Kidney glomerular epithelial cell (primary cell): ENCODE measurements at places on chromosomes 2 and 18.

DNA sequence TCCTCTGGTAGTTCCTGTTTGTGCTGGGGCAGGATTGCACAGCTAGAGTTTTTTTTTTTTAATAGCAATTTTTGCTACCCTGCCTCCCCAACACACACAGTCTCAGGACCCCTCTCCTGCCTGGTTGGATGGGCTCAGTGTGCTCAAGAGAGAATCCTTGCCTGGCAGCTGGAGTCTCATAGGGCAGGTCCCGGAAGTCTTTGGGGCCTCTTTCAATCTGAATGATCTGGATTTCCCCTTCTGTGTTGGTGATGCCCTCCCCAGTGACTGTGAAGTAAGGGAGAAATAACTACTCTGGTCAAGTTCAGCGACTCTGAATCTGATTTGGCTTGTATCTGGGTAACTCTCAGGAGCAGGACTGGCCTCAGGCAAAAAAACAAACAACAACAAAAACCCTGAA lies 220.6 kb upstream of the LRRTM1 start:
- DNase-seq = no peak

DNA sequence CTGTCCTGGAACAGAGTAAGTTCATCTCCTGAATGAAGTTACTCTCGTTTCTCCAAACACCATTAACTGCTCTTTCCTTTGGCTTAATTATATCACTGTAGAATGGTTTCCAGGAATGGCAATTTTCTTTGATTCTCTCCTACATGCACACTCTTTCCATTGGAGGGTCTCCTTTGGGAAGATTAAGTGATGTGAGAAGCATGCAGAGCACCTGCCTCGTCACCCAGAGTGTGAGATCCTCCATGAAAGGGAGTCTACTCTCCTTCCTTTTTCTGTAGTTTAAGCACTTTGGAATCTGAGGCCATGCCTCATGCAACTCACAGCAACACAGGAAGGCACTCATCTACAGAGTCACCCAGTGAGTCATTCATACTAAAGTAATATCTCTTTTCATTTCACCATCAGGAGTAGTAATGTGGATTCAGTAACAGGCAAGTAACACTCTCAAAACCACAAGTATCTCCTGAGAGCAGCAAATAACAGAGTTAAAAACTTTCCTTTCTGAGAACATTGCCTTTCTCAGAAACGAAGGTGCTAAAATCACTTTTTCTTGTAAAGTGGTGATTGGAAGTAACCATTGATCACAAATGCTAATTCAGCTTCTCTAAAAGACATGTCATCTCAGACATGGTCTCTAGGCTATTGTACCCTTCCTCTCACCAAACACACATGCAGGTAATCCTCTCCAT lies 52.8 kb upstream of the IL1RL1 start:
- peak; percentile 90 for DNase-seq

DNA sequence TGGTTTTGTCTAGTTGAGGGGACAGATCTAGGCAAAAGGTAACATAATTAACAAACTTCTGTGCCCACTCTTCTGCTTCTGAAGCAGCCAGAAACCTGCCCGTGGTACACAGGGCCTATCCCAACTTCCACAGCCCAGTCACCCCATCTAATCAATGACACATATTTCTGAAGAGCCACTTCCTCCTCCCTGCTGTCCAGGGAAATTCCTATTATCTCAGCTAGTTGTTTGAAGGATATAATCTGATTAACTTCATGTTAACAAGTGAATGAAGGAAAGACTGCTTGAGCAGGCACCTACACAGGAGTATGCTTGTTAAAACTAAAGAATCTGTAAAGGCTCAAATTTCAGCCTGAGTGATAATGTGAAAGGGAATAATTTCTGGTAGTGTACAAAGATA lies 61.4 kb downstream of the CCDC148 start:
- DNase-seq = peak; percentile 69

GRCh38 chr2:79370976-79371538 lies 141.8 kb upstream of the CTNNA2 start:
- DNase-seq = no peak

DNA sequence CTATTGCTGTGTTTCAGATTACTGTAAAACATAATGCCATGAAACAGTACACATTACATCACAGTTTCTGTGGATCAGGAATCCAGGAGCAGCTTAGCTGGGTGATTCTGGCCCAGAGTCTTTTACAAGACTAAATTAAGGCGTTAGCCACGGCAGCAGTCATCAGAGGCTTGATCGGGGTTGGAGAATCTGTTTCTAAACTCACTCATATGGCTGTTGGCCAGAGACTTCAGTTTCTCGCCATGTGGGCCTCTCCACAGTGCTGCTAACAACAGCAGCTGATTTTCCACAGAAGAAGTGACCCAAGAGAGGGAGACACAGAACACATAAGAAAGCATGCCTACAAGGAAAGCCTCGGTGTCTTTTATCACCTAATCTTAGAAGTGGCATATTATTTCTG lies 89.2 kb upstream of the MYO3B start:
- DNase-seq = no peak

- no peak for DNase-seq
These were observed 162.7 kb downstream of the FSHR start for GRCh38 chr2:48991415-48992131.

- DNase-seq = no peak
These were observed 841.6 kb downstream of the TRIB2 start for GRCh38 chr2:13558368-13558767.

DNA sequence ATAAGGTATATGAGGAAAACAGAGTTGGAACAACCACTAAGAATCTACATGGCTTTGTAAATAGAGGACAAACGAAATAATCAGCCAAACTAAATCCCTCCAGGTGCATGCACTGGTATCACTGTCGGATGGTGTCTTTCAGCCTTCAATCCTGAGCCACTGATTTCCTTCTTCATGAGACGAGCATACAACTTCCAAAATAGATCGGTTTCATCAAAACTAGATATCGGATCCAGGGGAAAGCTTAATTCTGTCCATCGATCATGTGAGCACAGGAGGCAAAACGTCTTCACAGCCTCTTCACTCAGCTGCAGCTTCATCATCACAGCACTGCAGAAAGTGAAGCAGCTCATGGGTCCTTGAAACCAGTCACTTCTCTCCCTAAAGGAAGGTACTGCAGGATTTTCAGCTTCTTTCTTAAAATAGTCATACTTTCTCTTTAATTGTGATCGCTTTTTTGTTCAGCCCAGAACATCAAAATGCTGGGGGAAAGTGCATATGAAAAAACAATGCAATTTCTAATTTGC lies 80.5 kb downstream of the DTNB start:
- DNase-seq = no peak

- no peak for DNase-seq
These were observed at the start of gene ST6GAL2 for GRCh38 chr2:106885971-106886915. Gene ST6GAL2 (minus strand): TSS chr2:106886167. CDS start chr2:106843977, 42,190 bp downstream.

DNA sequence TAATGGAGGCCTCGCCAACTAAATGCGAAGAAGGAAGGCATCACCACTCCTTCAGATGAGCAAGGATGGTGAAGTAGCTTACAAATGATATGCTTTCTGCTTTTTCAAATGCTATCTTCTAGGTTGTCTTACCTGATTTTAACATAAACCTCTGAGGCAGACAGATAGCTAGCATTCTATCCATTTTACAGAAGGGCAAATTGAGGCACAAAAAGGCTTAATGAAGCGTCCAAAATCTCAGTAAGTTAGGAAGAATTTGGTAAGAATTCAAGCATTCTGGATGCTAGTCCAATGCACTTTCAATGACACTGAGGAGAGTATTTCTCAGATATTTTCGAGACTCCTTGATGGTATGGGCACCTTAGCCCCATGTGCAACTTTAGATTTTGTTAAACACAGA lies 81.8 kb downstream of the LRP2 start:
- DNase-seq = no peak

DNA sequence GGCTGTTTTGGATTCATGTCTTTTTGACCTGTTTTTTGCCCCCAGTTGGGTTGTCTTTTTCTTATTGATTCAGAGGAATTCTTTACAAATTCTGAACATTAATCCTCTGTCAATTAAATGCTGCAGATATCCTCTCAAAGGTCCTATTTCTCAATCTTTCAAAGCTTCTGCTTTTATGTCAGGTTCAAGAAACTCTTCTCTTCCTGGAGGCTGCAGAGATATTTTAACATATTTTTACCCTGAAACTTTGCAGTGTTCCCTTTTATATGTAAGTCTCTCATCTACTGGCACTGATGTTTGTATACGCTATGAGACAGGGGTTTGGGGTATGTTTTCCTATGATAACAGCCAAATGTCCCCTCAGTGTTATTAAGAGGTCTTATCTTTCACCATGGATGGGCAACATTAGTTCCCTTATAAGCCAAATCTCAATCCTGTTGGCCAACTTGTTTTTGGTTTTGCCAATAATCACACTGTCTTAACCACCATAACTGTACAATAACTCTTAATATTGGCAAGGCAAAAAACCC lies 159.3 kb downstream of the HDAC4 start:
- DNase-seq = no peak

DNA sequence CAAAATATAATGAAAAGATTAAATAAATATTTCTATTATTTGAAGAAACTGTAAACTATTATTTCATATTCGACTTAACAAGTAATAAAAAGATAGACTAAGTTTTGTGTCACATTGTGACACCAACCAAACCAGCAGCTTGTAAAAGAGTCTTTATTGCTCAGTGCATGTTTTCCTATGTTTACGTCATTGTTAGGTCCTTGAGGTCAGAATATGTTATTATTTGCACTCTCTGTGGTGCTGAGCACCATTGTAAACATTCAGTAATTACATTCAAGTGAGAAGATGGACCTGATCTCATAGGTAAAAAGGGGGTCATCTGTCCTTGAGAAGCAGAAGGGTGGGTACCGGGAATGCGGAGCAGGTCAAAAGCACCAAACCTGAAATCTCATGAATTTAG lies 1999.1 kb upstream of the CELF4 start:
- no peak for DNase-seq

- no peak for DNase-seq
These were observed 103.7 kb downstream of the LPIN1 start for GRCh38 chr2:11850082-11850481.

DNA sequence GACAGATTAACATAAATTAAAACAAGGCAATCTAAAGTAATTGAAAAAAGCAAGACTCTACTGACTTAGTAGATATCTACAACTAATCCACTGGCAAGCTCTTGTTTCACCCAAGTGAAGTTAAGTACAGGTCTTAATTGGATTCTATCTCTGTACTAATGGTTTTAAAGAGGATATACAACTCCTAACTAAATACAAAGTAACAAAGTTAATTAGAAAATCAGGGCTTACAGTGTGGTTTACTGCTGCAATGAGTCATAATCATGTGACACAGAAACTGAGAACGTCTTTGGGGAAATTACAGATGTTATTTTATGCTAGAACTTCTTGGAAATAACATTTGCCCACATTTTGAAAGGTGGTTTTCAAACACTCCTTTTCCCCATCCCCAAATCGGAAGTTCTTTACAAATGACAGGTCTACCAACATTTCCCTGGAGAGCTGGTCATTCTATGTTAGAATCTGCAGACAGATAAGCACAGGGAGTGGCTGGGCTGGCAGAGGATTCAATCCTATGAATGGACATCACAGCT lies 245.3 kb downstream of the STK39 start:
- peak; percentile 9 for DNase-seq

DNA sequence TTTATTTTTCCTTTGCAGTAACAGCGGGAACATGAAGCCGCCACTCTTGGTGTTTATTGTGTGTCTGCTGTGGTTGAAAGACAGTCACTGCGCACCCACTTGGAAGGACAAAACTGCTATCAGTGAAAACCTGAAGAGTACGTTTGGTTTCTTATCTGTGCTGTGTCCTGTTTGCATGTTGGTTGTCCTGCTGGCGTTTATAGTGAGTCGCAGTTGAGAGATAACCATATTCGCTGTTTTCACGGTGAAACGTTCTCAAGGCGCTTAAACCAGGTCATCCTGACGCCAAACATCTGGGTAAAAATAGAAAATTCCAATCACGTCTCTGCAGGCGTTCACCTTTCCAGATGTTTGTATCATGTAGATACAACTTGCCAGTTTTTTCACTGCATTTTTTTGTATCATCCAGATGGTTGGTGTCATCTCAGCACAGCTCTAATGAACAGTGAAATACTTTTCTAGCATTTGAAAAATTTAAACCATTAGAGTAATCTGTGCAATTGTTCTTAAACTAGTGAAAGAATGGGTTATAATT lies 21.2 kb downstream of the CLUL1 start:
- DNase-seq = no peak

- DNase-seq = no peak
These were observed 74.1 kb downstream of the ACTR3 start for GRCh38 chr2:113963965-113964364.

DNA sequence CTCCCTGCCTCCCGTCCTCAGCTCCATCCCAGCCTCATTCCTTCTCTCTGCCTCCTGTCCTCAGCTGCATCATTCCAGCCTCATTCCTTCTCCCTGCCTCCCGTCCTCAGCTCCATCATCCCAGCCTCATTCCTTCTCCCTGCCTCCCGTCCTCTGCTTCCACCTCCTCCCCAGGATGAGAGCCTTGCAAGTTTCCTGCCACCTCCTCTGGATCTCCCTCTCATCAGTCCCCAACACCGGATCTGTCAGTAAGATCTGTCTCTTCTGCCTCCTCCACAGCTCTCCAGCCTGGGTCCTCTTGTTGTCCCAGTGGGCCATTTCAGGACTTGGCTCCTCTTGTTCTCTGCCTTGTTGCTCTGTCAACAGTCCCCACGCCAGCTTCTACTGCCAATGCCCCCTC lies 130.9 kb downstream of the NDUFA10 start:
- no peak for DNase-seq

- no peak for DNase-seq
These were observed 453.2 kb downstream of the LPIN1 start for GRCh38 chr2:12199491-12200211.

DNA sequence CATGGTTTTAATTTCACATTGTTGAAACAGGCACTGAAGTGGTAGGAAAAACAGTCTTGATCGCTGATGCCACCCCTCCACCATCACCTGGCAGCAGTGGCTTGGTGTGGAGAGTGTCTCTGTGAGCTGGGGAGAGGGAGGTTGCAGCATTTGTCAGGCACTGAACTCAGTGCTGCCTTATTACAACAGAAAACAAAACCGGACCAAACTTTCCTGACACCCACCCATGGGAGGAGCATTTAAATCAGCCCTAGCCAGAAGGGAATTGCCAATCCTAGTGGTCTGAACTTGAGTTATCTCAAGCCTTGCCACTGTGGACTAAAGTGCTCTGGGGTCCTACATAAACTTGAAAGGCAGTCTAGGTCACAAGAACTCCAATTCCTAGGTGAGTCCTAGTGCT lies 103.0 kb upstream of the LGALSL start:
- no peak for DNase-seq

- no peak for DNase-seq
These were observed 75.2 kb downstream of the KLHL29 start for GRCh38 chr2:23460228-23460627.
